ENCODE measurements at places on chromosomes 3 and 15. TPM values are rescaled to one million over a fixed set of nuclear protein-coding genes. Genes with fewer than 3 reads are reported as not detected.

- peaks cover 74% of the 10 kb centered on the region for H3K4me1 ChIP-seq
- no peak for DNase-seq
- H3K4me3 ChIP-seq: peak overlapping the region; percentile 26
- H3K36me3 ChIP-seq: peaks cover 5% of the 10 kb centered on the region
These were observed 44.0 kb downstream of the ZBTB38 start for GRCh38 chr3:141412087-141412935.

DENND4A gene
- total RNA-seq: 59.1 TPM

SLC51B gene
- total RNA-seq: not detected

DNA sequence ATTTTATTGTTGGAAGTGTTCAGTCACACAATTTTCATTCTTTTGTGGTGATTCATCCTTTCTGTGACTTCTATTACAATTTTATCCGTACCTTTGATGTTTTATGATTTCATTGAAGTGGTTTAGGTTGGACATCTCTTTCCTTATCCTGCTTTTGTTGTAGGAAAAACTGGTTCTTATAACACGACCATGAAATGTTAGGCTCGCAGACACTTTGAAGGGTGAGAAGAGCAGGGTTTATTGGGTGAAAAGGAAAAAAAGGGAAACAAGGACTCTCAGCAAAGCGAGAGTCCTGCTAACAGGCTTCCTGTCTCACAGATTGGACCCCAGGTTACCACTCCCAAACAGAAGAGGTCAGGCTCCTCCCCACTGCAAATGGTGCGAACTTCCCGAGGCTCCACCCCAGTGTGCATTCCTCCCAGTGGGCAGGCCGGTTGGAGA, 257.4 kb downstream of the STXBP5L start:
- H3K27me3 ChIP-seq: no peaks in the 10 kb centered on the region
- H3K27ac ChIP-seq: no peak overlapping the region
- H3K4me3 ChIP-seq: no peak overlapping the region
- no peaks in the 10 kb centered on the region for H3K4me1 ChIP-seq

- no peaks in the 10 kb centered on the region for H3K36me3 ChIP-seq
- no peaks in the 10 kb centered on the region for H3K27me3 ChIP-seq
- no peaks in the 10 kb centered on the region for H3K4me1 ChIP-seq
- DNase-seq: no peak
- H3K27ac ChIP-seq: no peak overlapping the region
- H3K4me3 ChIP-seq: no peak overlapping the region
These were observed 91.4 kb upstream of the PRTG start for GRCh38 chr15:55834331-55834730.

- no peaks in the 10 kb centered on the region for H3K27me3 ChIP-seq
- no peak overlapping the region for H3K27ac ChIP-seq
- peaks cover 12% of the 10 kb centered on the region for H3K36me3 ChIP-seq
These were observed 150.2 kb downstream of the ATP10A start for GRCh38 chr15:25712961-25713355.

DNA sequence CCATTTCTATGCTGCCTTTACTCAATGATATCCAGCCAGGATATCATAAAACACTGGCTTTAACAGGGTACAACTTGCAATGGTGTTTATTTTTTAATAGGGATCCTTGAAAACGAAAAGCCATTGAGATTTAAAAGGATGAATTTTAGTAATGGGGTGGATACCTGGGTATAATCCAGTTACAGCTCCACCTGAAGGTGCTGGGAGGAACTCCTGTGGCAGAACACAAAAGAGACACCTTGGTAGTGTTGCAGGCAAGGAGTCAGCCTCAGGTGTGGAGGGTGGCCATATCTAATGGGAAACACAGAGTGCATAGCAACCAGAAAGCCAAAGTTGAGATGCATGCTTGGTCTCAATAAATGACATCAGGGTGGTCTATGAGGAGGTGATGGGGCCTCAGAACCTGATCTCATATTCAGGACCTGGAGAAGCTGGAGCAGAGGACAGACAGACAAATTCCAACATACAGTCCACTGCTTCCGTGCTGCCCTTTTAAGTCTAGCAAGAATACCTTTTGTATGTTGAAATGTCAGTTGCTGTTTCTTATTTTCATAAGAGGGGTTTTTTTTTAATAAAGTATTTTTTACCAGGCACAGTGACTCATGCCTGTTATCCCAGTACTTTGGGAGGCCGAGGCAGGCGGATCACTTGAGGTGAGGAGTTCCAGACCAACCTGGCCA, 12.0 kb upstream of the PAQR9 start:
- H3K27me3 ChIP-seq: no peaks in the 10 kb centered on the region
- no peaks in the 10 kb centered on the region for H3K4me1 ChIP-seq
- H3K4me3 ChIP-seq: no peak overlapping the region
- H3K27ac ChIP-seq: no peak overlapping the region
- no peak for DNase-seq

DNA sequence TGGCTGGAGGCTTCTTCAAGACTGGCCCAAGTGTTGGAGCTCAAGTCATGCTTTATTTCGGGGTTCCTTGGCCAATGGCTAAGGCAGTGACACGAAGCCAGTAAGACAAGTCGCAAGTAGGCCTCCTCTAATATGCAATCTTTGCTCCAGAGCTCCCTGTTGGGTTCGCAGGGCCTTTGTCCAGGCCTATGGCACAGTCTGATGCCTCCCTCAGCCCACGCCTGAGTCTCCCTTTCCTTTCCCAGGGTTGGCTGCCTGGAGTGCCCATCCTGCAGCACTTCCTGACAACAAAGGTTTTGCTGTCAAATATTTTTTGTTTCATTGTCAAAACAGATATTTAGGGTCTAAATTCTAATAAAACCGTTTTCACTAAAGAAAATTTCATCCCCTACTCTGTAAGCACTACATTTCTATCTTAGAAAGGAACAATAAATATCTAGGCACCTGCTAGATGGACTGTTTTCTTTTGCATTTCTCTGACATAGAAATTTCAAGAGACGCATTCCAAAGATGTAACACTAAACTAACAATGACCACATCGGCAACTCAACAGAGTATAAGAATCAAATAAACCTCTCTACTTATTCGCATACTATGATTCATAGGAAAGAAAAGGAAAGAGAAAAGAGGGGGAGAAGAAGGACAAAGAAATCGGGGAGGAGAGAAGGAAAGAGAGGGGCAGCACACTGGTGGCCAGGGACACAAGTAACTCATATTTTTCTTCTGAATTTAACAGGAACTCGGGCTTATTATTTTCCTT, 393.1 kb upstream of the ATP11B start:
- DNase-seq: no peak
- H3K27me3 ChIP-seq: no peaks in the 10 kb centered on the region
- no peaks in the 10 kb centered on the region for H3K36me3 ChIP-seq
- no peaks in the 10 kb centered on the region for H3K4me1 ChIP-seq
- H3K27ac ChIP-seq: no peak overlapping the region

DNA sequence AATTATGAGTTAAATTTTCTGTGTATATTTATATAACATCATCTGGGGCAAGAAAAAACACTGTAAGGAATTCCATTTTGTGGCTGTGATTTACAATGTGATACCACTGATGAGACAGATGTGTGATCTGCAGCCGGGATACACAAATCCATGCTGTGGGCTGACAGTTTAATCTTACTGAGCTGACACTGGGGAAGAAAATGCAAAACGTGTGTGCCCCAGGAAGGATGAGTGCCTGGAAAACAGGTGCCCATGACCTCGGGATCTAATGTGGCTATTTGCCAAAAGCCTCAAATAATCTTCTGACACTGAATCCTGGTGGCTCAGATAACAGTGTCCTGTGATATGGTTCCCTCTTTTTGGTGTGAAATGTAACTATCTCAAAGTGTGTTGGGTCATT, 10.5 kb downstream of the MYRIP start:
- no peaks in the 10 kb centered on the region for H3K36me3 ChIP-seq
- no peak for DNase-seq
- no peaks in the 10 kb centered on the region for H3K27me3 ChIP-seq
- no peak overlapping the region for H3K27ac ChIP-seq
- H3K4me1 ChIP-seq: no peaks in the 10 kb centered on the region

MAGEL2 gene
- not detected for total RNA-seq

GHSR gene
- total RNA-seq: not detected

DNA sequence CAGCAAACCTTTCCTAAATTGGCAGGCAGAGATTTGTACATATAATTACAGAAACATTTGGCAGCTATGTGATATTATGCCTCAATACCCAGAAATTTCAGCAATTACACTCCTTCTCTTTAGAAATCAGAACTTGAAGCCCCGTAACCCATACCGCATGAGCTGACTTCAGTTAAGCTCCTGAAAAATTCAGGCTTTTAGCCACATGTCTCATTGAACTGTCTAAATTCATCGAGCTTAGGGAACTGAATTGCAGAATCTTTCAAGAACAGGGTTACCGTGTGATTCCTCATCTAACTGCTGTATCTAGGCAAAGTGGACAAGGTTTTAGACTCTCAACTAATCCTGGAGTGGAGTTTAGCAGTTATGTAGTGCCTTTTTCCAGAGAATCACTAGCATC, 333.0 kb downstream of the EPHA3 start:
- H3K27me3 ChIP-seq: no peaks in the 10 kb centered on the region
- no peak overlapping the region for H3K27ac ChIP-seq
- H3K4me1 ChIP-seq: no peaks in the 10 kb centered on the region
- DNase-seq: no peak
- no peaks in the 10 kb centered on the region for H3K36me3 ChIP-seq

DNA sequence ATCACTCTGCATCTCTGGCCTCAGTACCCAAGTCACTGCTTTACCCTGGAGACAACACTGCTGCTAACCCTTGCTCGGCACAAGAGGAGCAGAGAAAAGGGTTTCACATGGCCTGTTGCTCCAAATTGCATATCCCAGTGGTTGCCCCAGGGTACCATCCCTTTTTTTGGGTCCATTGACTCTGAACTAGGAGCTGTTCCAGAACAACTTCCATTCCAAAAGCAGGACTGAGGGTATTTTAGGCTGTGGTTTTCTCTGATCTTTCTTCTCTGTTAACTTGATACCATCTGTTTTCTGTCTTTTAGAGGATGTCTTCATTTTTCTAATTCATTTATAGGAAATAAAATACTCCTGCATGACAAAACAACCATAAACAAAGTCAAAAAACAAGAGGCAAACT, 17.3 kb upstream of the RYK start:
- peaks cover 4% of the 10 kb centered on the region for H3K27me3 ChIP-seq
- H3K36me3 ChIP-seq: no peaks in the 10 kb centered on the region
- H3K4me3 ChIP-seq: no peak overlapping the region
- no peak for DNase-seq
- no peak overlapping the region for H3K27ac ChIP-seq

DNA sequence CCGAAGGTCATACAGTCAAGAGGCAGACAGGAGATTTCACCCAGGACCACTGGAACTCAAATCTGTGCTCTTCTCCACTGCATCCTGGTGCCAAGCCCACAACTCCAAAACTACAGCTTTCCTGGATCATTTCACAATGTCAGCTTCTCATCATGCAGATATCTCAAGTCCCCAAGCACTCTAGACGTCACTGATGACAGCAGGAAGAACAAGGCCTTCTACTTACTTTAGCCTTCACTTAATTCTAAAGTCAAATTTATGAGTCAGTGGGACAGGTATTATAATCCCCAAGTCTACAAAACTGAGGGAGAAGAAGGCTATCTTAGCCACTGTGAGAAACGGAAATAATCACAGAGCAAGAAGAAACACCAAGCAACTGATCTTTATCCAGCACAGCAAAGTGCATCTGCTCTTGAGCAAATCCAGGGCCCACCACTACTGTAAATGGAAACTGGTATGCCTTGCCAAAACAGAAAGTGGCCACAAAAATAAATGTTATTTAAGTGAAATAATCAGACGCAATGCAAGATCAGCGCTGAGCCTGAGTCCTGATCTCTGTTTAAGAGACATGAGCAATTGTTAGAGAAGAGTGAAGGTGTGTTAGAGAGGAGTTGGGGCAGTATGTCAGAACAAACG, 928 bp downstream of the RAD18 start:
- H3K4me3 ChIP-seq: peak overlapping the region; percentile 80
- H3K27me3 ChIP-seq: no peaks in the 10 kb centered on the region
- H3K27ac ChIP-seq: peak overlapping the region; percentile 94
- H3K4me1 ChIP-seq: peaks cover 10% of the 10 kb centered on the region
- DNase-seq: no peak
- H3K36me3 ChIP-seq: no peaks in the 10 kb centered on the region

DNA sequence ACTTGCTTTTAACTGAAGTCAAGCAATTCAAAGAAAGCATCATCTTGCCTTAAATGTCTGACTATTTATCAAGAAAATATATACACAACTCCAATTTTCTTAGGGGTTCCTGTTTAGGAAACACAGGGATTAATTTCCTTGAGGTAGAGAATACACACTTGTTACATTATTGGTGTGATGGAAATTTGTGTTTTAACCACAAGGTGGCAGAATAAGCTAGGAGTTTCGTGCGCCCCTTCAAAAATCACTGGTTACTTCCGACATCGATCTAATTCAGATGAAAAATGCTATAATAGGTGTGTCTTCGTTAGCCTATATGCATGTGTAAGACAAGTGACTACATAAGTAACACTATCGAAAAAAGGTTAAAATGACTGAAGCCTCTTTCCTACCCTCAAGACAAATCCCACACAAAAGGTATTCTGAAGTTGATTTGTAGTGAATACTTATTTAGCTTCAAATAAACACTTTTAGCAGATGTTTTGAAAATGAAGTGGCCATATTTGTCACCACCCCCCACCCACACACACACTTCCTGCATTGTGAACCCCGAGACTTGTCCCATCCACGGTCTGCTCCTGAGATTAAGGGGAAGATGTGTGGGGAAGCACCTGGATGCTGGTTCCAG, 246.5 kb downstream of the ROBO1 start:
- H3K27ac ChIP-seq: no peak overlapping the region
- H3K27me3 ChIP-seq: no peaks in the 10 kb centered on the region
- DNase-seq: no peak
- H3K4me1 ChIP-seq: no peaks in the 10 kb centered on the region
- H3K4me3 ChIP-seq: no peak overlapping the region

DNA sequence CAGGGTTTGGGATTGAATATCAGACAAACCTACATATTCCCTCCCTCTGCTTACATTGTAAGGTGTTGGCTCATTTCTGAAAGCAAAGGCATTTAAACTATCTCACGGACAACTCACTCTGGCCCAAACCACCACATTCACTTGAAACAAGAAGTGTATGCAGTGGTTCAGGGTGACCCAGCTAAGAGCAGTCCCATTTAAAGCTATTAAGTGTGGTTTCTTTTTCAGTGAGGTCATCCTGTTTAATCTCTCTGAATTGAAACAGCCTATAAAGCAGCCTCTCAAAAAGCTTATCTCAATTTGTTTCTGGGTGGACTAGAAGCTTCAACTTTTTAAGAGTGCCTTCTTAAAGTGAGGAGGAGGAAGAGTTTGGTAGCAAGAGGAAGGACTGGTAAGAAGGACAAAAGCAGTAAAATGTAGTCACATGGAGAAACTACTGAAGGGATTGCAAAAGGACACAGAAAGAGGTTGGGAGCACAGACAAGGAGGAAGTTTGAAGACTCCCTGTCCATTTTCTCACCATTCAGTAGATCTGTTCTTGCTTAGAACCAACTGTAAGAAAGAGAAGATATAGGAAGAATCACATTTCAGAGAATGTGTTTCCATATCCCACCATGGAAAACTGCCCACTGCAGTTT, 151.6 kb downstream of the TMCO5A start:
- DNase-seq: no peak
- peaks cover 5% of the 10 kb centered on the region for H3K4me1 ChIP-seq
- no peaks in the 10 kb centered on the region for H3K36me3 ChIP-seq
- no peak overlapping the region for H3K27ac ChIP-seq
- H3K27me3 ChIP-seq: no peaks in the 10 kb centered on the region
- H3K4me3 ChIP-seq: no peak overlapping the region
